CD4-positive, alpha-beta T cell treated with Interleukin-1 beta for 1 hour (primary cell): ENCODE measurements at places on chromosomes 3 and 15.

DNA sequence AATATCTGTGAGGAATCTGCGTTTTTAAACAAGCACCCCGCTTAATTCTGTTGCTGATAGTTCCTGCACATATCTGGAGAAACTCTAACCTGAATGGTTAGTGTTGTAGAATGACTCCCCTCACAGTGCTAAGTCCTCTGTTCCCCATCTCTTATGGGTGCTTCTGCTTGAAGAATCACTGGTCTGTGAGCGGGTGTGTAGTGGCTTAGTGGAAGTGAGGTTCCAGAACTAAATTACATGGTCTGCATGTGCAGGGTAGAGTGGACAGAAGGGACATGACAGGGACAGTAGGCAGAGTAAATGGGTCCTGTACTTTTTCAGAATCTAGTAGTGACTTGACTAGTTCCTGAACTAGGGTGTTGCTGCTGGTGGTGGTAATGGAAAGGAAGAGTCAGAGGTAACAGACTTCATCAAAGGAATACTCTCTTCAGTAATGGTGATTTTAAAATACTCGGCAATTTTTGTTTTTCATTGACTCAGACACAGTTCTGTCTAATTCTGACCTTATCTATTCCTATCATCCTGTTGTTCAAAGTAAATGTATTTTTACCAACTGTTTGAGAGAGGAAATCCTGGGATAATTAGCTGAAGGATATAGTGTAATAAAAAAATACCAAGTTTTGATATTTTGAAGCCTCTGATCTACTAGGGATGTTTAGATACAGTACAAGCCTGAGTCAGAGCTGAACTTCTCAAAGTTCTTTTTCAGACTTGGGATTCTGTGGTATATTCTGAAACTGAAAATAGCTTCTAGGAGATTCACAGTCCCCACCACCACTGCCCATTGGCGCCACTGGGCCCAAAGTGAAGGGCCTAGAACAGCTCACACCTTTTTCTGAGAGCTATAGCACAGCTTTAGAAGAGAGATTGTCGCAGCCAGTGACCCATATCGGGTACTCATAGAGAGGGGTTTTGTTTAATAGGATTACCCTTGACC, 55.5 kb downstream of the FNDC3B start:
- peak; percentile 11 for DNase-seq

DNA sequence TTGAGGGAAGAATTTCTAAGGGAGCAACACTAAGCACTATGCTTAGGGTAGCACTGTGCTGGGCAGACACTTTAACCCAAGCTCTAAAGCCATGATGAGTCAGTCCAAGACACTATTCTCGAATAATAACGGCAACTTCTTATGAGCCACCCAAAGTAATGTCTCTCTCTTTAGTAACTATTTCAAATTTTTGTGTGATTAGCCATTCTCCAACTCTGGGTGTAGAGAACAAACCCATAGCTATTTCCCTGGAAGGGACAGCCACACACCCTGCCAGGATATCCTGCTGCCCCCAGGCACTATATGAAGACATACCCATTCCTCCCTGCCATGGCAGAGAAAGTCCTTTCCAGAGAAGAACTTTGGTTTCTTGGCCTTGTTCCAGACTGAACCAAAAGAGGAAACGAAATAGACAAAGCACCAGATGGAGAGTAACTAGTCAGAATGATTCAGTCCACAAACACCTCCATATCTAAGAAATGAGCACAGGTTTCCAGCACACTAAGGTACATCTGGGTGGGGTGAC, 384.9 kb upstream of the THBS1 start:
- no peak for DNase-seq

DNA sequence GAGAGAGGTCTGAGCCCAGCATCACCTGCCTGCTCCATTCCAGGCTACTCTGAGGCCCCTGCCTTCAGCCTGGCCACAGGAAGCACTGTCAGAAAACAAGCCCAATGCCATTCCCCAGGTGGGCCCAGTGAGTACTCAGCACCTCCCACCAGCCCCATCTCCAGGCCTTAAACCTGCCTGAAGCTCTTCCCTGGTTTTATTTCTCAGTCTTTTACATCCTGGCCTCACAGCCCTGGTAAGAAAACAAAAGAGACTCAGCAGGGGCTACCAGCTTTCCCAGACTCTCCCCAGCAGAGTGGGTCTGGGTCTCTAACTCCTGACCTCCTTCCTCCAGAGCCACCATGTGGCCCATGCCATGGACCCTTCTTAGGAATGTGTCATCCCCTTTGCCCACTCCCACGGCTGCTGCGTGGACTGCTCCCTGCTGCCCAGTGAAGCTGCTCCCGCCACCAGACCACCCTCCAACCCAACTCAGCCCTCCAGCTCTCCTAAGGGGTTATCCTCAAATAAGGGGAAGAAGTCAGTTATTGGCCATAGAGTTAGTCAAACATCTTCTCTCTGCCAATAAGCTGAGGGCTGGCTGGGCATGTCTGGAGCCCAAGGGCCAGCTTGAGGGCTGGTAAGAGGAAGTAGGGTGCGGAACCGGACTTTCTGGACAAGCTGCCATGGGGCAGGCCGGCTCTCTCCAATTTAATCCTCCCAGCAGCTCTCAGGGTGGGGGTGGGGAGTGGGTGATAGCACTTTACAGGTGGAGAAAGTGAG, 116.7 kb upstream of the LINGO1 start:
- no peak for DNase-seq

- DNase-seq, result no peak
Observed at GRCh38 chr3:62938583-62938982, 63.4 kb upstream of the CADPS start.

DNA sequence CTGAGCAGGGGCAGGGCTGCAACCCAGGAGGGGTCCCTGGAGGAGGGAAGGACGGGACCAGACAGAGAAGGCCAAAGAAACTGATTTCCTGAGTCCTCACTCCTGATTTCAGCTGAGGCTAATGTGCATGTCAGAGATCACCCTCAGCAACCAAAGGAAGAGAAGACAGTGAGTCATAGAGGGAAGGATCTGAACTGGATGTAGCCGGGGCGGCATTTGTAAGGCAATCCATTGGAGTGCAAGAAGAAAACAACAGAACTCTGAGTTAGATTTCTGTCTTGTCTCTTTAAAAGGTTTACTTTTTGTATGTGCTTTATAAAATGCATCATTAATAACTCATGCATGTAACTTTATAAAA, 105.3 kb upstream of the AGBL1 start:
- DNase-seq, result no peak

GRCh38 chr3:64318001-64318400, 92.7 kb upstream of the PRICKLE2 start:
- DNase-seq, result no peak

GRCh38 chr3:58496206-58496857, 4.4 kb downstream of the KCTD6 start:
- no peak for DNase-seq

GRCh38 chr3:125608419-125608818, 13.1 kb upstream of the OSBPL11 start:
- no peak for DNase-seq

DNA sequence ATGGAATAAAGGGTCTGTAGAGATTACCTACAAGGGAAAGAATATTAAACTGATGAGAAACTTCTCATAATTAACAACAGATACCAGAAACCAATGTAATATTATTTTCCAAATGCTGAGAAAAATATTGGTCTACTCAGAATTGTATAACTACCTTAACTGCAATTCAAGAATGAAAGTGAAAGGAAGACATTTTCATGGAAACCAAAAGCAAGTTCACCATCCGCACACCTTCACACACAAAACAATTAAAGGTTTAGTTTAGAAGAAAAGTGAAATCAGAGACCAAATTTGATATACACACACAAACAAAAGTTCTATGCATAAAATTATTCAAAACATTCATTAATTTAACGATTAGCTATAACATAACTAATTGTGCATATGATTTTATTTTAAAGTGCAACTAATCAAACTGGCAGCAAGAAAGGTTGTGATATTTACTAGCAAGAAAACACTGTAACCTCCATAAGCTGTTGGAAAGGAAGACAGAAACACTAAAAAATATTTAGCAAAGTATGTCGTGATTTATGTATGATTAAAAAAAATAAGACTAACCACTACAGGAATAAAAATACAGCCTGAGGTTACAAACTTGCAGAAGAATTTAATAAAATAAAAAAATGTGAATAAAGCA, 395.5 kb downstream of the FGF12 start:
- DNase-seq, result no peak

DNA sequence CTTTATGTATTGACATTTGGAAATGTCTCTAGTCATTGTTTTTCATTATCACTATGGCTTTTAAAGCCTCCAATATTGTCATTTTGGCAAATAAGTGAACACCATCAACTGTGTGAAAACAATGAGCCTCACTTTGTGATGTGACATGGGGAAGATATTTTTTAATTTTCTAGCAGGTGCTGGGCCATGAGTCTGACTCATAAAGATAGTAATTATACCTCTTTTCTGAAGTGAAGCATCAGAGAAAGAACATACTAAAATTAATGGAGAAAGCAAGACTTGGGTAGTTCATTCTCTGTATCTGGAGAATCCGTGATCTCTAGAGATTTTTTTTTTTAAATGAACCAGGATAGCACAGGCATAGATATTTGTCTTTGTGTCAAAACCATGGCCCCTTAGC, 100.8 kb downstream of the CCNL1 start:
- DNase-seq, result no peak

DNA sequence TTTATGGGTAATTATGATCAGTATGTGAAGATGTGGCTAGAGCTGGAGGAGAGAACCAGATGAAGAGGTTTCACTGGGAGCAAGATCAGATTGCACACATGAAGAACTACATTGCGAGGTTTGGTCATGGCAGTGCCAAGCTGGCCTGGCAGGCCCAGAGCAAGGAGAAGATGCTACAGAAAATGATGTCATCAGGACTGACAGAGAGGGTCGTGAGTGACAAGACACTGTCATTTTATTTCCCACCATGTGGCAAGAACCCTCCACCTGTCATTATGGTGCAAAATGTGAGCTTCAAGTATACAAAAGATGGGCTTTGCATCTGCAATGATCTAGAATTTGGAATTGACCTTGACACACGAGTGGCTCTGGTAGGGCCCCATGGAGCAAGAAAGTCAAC, 168.3 kb downstream of the C3orf38 start:
- no peak for DNase-seq

DNA sequence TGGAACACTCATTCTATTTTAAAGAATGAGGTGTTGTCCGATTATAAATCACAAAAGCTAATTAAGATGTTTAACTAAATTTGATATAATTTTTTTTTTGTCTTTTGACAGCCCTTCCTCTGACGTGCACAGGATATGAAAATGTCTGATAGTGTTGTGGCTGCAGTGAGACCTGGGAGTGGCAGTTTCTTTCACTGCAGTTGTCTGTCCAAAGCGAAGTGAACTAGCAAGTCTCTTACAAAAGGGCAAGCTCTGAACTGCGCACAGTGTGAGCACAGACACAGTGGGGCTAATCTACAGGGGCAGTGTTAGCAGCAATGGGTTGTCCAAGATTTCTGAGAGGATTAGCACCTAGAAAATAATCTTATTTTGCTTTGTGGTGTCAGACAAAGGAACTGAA, 29.1 kb upstream of the MYRIP start:
- DNase-seq, result no peak

DNA sequence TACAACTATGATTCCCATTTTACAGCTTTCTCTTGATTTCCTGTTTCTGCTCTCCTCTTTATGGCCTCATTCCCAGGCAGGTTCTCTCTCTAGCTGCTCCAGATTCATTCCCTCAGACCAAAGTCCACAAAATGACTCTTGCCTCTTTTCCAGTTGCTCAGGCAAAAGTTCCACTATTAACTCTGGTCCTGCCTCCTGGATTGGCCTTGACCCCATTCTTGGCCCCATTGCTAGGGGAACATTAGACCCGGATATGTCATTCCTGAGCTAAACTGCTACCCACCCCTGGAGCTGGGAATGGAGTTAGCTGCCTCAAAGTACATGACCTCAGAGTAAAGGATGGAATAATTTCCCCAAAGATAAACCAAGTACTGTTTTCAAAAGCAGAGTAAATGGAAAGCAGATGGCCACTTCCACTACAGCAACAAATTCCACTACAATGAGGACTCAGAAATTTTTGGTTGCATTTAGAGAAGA, 73.0 kb upstream of the GAP43 start:
- DNase-seq, result no peak

- DNase-seq, result no peak
Observed at GRCh38 chr3:14137004-14137403, 12.2 kb downstream of the TMEM43 start.

DNA sequence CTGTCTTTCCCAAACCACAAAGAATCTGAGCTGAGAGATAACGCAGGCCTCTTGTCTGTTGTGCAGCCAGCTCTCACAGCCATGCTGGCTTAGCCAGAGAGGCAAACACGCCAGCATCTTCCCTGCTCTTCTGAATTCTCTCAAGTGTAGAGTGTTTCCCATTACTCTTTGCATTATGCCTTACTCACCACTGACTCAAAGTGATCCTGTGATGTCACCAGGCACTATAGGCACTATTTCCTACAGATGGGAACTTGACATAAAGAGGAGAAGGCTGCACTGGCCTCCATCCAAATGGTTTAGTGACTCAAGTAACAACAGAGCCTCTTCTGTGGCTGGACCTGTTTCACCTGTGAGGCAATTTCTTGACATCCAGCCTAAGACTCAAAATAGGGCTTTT, 44.4 kb downstream of the PDZRN3 start:
- no peak for DNase-seq

GRCh38 chr3:13916375-13916774, 36.5 kb upstream of the WNT7A start:
- no peak for DNase-seq

GRCh38 chr3:49626101-49626581, 48.0 kb upstream of the APEH start:
- no peak for DNase-seq

- no peak for DNase-seq
Observed at GRCh38 chr3:73765878-73766545, 141.3 kb upstream of the PDZRN3 start.

DNA sequence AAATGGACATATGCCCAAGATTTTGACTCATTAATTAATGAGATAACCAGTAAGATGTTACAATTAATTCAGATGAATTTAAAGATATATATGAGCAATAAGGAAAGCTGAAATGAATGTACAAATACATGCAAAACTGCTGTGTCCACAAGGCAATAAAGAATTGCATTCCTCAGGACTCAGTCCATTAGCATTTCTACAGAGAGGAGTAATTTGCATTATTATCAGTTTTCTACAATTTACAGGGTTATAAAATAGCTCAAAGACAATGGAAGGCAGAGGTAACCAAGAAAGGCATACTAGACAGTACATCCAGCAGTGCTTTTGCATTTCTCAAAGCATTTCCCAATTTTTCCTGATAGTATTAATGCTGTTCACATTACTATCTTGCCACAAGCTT, 377.1 kb upstream of the GOLIM4 start:
- DNase-seq, result no peak

DNA sequence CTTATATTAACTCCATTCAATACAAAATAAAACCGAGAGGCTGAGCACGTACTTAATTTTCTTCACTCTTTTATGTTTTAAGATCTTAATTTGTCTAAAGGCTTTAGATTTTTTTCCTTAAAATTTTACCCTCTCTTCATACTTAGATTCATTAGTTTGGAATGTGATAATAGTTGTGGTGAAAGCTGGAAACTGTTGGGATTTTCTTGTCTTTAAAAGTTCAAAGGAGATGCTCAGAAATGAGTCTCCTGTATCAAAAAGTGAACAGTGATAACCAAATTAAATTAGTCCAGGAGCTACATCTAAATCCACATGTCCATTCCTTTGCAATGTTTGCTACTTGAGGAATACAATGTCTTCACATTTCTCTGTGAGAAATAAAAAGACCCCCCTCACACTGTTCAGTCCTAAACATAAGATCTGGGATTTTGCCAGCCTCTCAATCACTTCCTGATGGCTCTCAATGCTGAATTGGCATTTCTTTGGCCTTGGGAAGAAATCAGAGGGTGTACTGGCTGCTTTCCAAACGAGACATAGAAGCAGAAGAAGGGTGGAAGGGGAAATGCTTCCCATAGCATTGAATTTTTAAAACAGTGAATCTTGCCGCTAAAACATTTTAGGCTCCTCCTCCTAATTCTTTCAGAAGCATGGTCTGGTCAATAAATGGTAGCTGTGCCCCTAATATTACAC, 245.0 kb downstream of the SHOX2 start:
- no peak for DNase-seq
